NCI-H2029 (cell line): ENCODE measurements at places on chromosomes 5 and 9.

DNA sequence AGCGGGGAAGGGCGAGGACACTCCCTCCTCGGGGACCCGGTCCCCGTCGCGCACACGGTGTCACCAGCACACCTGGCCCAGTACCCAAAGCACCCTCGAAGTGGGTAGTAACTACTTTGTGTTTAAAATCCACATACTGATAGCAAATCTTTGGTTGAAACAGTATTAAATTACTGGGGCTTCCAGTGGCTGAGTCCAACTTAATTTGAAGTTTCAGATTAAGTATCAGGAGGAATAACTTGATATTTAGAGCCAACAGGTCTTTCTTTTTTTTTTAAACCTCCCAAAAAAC is 615 bp downstream of the ATG10 start:
- DNase-seq: no peak

- DNase-seq: no peak
Measured at GRCh38 chr9:128024761-128025308, 42.3 kb downstream of the NAIF1 start.

DNA sequence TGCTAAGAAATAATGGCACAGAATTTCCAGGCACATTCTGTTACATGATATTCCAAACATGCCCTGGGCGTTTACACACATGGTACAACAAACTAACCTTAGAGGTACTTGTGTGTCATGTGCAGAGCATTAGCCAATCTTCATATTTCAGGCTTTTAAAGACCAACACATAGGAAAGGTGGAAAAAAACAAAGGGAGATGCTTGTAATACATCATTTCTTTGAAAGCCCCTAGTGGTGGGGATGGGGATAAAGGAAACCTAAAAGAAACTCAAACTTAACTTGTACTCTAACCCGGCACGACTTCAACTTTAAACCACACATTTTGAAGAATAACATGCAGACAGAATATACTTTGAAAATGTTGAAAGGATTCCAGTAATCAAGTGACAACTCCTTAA is 133.6 kb downstream of the PTPRD start:
- DNase-seq: no peak

- no peak for DNase-seq
Measured at GRCh38 chr5:169263591-169263990, 37.3 kb downstream of the SLIT3 start.

- no peak for DNase-seq
Measured at GRCh38 chr5:65066387-65067146, 297.8 kb downstream of the CWC27 start.

- DNase-seq: no peak
Measured at GRCh38 chr9:38523121-38523520, 97.3 kb downstream of the ANKRD18A start.

DNA sequence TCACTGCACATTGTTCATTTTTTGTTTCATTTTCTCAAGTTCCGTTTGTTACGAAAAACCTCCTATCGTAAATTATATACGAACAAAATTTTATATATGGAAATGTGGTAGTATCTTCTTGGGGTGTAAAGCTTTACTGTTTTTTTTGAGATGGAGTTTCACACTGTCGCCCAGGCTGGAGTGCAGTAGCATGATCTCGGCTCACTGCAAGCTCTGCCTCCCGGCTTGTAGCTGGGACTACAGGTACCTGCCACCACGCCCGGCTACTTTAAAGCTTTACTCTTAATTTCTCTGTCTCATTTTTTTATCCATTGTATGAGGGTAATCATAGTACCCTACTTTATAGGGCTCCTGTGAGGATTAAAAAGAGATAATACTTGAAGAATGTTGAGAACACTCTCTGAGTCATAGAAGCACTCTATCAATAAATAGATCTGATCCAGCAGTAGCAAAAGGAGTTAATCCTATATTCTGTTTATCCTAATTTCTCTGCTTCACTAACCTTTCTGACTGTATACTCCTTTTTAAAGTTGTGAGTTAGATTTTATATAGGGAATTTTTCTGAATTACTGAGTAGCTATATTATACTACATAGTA is 5.6 kb upstream of the LRRC70 start:
- DNase-seq: no peak

DNA sequence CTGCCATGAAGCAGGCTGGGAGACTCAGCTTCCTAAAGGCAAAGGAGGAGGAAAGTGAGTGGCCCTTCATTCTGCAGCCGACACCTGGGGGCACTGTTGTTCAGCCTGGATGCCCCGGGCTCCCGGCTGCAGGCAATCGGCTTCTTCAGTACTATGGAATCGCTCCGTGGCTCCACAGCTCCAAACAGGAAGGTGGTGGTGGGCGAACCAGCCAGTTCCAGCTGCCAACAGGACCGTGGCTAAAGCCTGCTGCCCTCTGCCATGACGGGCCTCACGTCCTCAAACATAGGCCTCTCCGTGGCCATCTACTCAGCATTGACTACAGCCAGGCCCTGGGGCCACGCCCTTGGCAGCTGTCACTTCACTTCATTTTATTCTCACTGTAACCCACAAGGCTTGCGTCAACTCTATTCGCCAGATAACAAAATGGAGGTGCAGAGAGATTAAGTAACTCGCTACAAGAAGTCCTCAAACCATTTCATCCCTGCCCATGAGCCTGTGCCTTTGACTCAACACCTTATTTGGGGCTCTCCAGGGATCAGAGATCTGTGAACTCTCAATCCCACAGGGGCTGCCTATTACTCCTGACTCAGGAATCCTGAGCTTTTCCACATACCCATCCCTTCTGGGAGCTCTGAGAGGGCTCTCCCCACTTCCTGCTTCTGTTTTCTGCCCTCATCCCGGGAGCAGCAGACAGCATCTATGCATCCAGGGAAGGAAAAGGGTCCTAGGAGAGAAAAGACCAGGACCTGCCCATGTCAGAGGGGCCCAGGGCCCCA is 38.0 kb downstream of the PAX5 start:
- DNase-seq: peak; percentile 61

GRCh38 chr9:124214596-124215367 is 43.0 kb upstream of the NEK6 start:
- DNase-seq: no peak

- DNase-seq: no peak
Measured at GRCh38 chr9:35618854-35619799, 914 bp upstream of the CD72 start.

DNA sequence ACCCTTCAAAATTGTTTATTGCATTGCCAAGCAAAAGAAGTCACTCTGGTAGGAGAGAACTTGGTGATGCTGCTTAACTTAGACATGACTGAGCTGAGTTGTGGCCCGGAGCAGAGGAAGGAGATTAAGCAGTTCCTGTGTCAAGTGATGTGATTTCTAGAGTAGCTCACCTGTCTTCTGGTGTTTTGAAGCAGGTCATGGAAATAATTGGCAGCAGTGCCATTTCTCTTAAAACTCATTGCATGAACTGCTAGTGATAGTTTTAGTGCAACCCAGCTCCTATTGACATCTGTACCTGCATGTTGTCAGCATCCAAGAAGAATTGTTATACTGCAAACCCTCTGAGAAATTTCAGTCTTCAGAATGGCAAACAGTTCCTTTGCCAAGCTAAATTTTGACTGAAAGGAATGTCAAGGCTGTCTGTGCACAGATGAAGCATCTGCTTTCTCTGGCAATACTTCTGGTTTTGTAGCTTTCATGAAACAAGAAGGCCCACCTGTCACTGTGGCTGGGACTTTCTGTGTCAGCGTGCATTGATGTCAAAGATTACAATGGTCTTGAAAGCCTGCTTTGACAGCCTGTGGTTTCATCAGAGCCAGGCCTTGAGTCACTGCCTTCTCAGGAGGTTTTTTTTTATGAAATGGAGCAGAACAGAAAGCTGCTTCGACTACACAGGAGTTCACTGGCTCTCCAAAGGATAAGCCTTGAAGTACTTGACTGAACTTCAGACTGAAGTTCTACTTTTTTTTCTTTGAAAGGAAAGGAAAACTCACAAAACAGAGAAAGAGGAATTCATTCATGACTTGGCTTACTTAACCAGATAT is 90.6 kb downstream of the RALGPS1 start:
- DNase-seq: no peak

GRCh38 chr9:134067904-134068743 is at the start of gene BRD3:
Gene BRD3 (minus strand): TSS chr9:134068026. CDS start chr9:134053477, 14,549 bp downstream.
- peak; percentile 88 for DNase-seq
